ENCODE measurements at places on chromosomes 3 and 15.

GRCh38 chr3:134104031-134104430 lies 74.3 kb upstream of the SLCO2A1 start:
- DNase-seq, result no peak

- DNase-seq, result no peak
These were observed 9.0 kb upstream of the SMAD6 start for GRCh38 chr15:66692808-66693596.

- DNase-seq, result no peak
These were observed 143.1 kb upstream of the TBL1XR1 start for GRCh38 chr3:177340243-177340830.

DNA sequence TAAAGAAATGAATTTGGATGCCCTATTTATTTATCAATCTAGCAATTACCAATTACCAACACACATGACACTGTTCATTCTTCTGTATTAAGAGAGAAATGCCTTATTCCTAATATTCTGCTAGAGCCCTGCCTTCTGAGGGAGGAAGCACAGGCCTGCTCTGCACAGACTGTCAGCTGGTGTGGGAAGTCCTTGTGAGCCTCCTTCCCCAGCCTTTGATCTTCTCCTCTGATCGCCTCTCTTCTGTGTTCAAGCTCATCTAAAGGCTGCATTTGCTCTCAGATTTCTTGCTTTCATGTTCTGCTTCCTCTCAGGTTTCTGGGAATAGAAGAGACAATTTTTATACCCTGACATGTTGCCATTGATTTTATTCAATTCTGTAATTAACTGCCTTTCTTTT lies 290.6 kb upstream of the UMPS start:
- no peak for DNase-seq

- no peak for DNase-seq
These were observed 933 bp downstream of the DZIP1L start for GRCh38 chr3:138114431-138114918.

- DNase-seq, result no peak
These were observed 66.8 kb upstream of the ADAMTSL3 start for GRCh38 chr15:83587091-83587490.

DNA sequence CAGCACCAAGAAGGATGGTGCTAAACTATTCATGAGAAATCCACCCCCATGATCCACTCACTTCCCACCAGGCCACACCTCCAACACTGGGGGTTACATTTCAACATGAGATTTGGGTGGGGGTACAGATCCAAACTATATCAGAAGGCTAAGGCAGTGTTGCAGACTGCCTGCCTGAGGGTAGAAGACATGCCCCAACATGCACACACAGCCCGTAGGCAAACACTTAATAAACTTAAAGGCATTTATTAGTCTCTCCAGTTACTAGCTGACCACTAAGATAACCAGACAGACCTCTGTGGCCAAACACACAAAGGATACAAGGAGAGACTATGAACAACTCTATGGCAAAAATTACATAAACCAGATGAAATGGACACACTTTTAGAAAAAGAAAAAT lies 10.2 kb downstream of the FAM162A start:
- DNase-seq, result no peak

GRCh38 chr3:57848177-57848738 lies 92.1 kb downstream of the SLMAP start:
- no peak for DNase-seq

DNA sequence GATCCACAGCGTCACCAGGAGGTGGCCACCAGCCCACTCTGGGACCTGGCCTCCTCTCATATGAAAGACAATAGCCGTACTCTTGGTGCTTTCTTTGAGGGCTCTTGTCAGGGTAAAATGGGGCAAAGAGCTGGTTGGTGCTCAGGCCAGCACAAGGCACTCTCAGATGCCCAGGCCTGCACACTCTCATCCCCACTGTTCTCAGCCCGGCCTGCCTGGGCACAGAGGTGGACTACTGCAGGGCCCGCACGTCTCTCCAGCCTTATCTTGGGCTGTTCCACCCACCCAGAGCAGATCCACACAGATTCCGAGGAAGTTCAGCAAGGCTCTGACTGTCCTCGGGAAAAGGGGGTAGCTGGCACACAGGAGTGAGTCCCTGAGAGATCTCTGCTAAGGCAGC lies 122.8 kb upstream of the PRR20G start:
- DNase-seq, result no peak

- no peak for DNase-seq
These were observed 125.5 kb downstream of the GREM1 start for GRCh38 chr15:32843219-32843815.

DNA sequence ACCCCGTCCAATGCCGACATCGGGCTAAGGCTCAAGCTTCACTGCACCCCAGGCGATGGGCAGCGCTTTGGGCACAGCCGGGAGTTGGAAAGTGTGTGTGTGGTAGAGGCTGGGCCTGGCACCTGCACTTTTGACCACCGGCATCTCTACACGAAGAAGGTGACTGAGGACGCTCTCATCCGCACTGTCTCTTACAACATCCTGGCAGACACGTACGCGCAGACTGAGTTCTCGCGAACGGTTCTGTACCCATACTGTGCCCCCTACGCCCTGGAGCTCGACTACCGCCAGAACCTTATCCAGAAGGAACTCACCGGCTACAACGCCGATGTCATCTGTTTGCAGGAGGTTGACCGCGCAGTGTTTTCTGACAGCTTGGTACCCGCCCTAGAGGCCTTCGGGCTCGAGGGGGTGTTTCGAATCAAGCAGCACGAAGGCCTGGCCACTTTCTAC lies 1.0 kb downstream of the PDE12 start:
- peak; percentile 17 for DNase-seq

- DNase-seq, result no peak
These were observed 465.0 kb downstream of the PLOD2 start for GRCh38 chr3:145696011-145696410.

- DNase-seq, result no peak
These were observed 32.7 kb downstream of the GNB4 start for GRCh38 chr3:179418610-179419009.

GRCh38 chr15:61404567-61404966 lies 175.5 kb upstream of the RORA start:
- DNase-seq, result no peak

Data from activated CD4-positive, alpha-beta T cell treated with anti-CD3 and anti-CD28 coated beads for 1 hour (primary cell).